ENCODE measurements at places on chromosomes 6 and 20.

DNA sequence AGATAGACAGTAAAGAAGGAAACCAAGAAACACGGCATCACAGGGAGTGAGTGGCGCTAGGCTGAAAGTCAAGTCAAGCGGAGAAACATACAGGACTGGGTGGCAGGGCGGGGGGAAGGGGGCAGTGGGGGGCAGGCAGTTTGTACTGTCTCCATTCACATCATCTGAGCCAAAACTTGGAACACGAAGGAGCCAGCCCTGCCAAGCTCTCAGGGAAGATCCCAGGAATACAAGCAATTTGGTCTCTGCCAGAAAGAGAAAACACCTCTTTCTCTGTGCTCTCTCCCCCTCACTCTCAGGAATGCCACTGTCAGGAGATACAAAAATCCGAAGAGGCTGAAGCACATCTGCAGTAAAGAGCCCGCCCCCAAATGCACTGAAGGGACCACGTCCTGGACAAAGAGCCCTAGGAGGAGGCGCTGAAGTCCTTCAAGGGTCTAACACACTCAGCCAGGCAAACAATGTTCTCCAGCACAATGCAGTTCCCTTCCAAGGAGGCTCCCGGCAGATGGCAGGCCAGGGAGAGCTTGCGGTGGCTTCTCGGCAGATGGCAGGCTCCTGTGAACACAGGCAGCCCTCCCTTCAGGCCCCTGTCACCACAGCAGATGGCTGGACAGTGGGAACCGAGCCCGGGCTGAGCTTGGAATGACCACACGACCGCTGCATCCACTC is 90.0 kb downstream of the ATP9A start:
- DNase-seq: no peak

DNA sequence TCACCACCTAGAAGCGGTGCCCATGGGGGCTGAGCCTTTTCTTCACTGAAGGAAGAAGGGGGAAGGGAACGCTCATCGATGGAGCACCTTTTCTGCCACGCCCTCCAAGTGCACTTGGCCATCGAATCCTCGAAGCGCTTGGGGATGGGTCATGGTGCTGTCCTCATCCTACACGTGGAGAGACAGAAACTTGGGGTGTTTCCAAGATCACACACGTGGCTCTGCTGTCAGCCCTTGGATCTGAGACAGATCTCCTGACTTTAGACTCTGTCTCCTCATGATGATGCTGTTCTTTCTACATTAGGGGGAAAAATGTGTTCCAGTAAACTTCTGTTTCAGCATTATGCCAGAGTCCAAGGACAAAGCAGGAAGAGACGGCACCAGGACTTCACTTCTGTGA is 78.5 kb downstream of the SYNDIG1 start:
- DNase-seq: no peak

GRCh38 chr6:129903082-129903481 is 42.0 kb upstream of the TMEM244 start:
- DNase-seq: no peak

- no peak for DNase-seq
These were observed 2.6 kb downstream of the SAMD5 start for GRCh38 chr6:147510929-147511590.

DNA sequence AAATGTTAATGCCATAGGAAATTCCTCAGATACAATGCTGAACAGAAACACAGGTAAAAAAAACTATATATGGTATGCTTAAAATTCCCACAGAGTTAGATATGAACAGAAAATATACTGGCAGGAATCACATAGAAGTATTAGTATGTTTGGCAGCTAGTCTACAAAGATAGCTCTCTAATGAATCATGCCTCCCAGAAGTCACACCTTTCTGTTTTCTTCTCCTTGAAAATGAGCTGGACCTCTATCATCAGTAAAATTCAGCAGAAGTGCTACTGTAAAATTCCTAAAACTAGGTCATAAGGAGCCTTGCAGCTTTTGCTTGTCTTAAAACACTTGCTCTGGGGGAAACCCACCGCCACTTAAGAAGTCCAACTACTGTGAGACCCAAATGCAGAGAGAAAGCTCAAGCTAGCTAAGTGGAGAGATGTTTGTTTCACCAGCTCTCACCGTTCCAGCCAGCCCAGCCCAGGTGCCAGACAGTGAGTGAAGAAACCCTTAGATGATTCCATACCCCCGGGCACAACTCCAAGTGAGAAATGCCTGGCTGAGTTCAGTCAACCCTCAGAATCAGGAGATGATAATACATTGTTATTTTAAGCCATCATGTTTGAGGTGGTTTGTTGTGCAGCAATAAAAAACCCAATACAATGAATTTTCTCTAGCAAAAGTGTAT is 43.0 kb downstream of the TSPYL4 start:
- no peak for DNase-seq

DNA sequence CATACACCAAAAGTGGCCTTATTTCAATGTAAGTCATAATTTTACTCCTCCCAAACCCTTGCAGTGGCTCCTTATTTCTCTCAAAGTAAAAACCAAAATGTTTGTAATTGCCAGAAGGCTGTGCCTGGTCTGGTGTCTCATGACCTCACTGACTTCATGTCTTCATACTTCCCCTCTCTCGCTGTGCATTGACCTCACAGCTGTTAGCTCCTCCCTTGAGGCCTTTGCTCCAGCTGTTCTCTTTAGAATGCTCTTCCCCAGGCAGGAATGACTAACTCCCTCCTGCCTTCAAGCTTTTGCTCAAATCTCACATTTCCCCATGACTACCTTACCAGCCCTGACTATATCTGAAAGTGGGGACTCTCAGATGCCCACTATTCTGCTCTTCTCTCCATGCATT is 83.3 kb downstream of the MTFR2 start:
- DNase-seq: no peak

GRCh38 chr6:85637579-85637978 is 5.1 kb downstream of the SYNCRIP start:
- DNase-seq: no peak

DNA sequence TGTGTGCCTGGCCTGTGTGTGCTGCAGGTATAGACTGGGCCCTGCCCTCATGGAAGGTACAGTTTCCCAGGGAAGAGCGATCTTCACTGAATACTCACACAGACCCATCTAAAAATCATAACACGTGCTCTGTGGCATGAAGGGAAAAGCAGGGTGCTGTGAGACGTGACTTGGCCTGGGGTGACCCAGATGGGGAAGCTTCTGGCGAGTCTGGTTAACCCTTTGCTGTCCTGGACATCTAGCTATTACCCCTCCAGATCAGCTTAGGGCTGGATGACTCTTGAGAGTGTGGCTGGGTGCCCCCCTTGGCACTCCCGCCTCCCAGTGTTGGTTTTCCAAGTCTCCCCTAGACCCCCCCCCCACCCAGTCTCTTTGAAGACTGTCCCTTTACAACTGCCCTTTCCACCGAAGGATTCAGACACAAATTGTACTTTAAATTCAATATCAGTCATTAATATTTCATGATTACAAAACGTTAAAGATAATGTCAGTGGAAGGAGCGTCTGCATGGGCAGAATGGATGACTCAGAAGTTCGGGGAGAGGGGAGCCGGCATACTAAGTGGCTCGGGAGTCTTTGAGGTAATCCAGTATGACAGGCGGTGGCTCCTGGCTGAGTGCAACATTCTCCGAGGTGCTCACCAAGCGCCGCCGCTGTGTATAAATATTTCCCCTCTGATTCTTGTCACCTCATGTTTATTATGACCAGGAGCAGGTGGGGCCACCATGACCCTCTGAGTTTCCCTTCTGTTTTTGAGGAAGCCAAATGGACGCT is 77.3 kb downstream of the CD40 start:
- no peak for DNase-seq
